Heart left ventricle (tissue), 16 donors: ENCODE measurements at places on chromosomes 5 and 9. TPM values are rescaled to one million over a fixed set of nuclear protein-coding genes. Genes with fewer than 3 reads are reported as not detected.

FBP1 gene
- total RNA-seq, result 0.94 TPM

SLC4A9 gene
- total RNA-seq, result 0.12 TPM

SLC44A1 gene
- total RNA-seq, result 14.6 TPM

WHRN gene
- total RNA-seq, result 0.50 TPM

GABRP gene
- total RNA-seq, result 2.9 TPM

CNTNAP3B gene
- 2.3 TPM for total RNA-seq

HEMGN gene
- not detected for total RNA-seq

MATR3 gene
- 151 TPM for total RNA-seq

PCDHB4 gene
- 2.8 TPM for total RNA-seq

DOCK2 gene
- 59.5 TPM for total RNA-seq

PCDHGA4 gene
- 11.5 TPM for total RNA-seq

ZFP62 gene
- 9.4 TPM for total RNA-seq

PCDHGA1 gene
- total RNA-seq, result 4.2 TPM

CD72 gene
- total RNA-seq, result not detected

ALDOB gene
- 0.56 TPM for total RNA-seq

DIPK1B gene
- total RNA-seq, result 46.3 TPM

FOXD4 gene
- not detected for total RNA-seq

OR1Q1 gene
- total RNA-seq, result not detected

CERCAM gene
- total RNA-seq, result 30.0 TPM

CDC20B gene
- total RNA-seq, result not detected

CDH9 gene
- not detected for total RNA-seq

SLC35D2 gene
- 16.3 TPM for total RNA-seq

NNT gene
- 475 TPM for total RNA-seq

SMIM33 gene
- total RNA-seq, result not detected

C9orf50 gene
- total RNA-seq, result not detected

ZDHHC11 gene
- 7.1 TPM for total RNA-seq

IFNK gene
- total RNA-seq, result not detected

GPR150 gene
- not detected for total RNA-seq

SOX30 gene
- total RNA-seq, result 0.11 TPM

FBP2 gene
- not detected for total RNA-seq

MED10 gene
- total RNA-seq, result 23.1 TPM

CEP120 gene
- 16.3 TPM for total RNA-seq

PPP2R2B gene
- total RNA-seq, result 0.25 TPM

MAP1B gene
- total RNA-seq, result 92.7 TPM

PFN3 gene
- total RNA-seq, result not detected

GRXCR2 gene
- total RNA-seq, result 1.1 TPM

WDR38 gene
- not detected for total RNA-seq

PCDHGA12 gene
- total RNA-seq, result 7.3 TPM

SLC45A2 gene
- total RNA-seq, result not detected

TERT gene
- total RNA-seq, result not detected

PCDHB7 gene
- total RNA-seq, result 1.0 TPM

HK3 gene
- 2.5 TPM for total RNA-seq

IL33 gene
- 12.7 TPM for total RNA-seq

LECT2 gene
- not detected for total RNA-seq

CCNI2 gene
- not detected for total RNA-seq

FAM151B gene
- 1.2 TPM for total RNA-seq

PARP8 gene
- total RNA-seq, result 5.5 TPM

TRIM7 gene
- 6.9 TPM for total RNA-seq

FAM221B gene
- not detected for total RNA-seq

TARS1 gene
- total RNA-seq, result 72.3 TPM

EIF4E1B gene
- not detected for total RNA-seq

ZDHHC11B gene
- total RNA-seq, result 5.1 TPM

HTR1A gene
- not detected for total RNA-seq

DMAC1 gene
- 166 TPM for total RNA-seq
